Skin of body (tissue), 3 donors: ENCODE measurements at places on chromosomes 1 and 21. TPM values are rescaled to one million over a fixed set of nuclear protein-coding genes. Genes with fewer than 3 reads are reported as not detected.

DNA sequence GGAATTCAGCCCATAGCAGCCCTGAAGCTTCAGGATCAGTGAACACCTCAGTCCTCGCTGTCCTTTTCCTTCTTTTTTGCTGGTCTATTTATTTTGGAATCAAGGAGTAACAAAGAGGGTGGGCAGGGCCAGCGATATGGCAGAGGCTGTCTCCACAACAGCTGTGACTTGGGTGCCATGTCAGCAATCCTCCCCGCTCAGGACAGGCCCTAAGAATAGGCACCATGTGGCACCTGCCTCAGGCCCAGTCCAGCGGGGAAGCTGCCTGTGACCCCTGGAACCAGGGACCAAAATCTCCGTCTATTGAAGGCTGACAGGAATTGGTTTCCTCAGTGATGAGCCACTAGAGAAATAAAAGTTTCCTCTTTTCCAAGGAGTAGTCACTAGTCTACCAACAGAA, 58.6 kb upstream of the TNR start:
- no peak for DNase-seq

GRCh38 chr21:46150491-46151121, 4.8 kb downstream of the FTCD start:
- no peak for DNase-seq

GRCh38 chr1:204435872-204436271, 24.3 kb upstream of the PPP1R15B start:
- no peak for DNase-seq

The FHAD1 gene
- 1.4 TPM for total RNA-seq

DNA sequence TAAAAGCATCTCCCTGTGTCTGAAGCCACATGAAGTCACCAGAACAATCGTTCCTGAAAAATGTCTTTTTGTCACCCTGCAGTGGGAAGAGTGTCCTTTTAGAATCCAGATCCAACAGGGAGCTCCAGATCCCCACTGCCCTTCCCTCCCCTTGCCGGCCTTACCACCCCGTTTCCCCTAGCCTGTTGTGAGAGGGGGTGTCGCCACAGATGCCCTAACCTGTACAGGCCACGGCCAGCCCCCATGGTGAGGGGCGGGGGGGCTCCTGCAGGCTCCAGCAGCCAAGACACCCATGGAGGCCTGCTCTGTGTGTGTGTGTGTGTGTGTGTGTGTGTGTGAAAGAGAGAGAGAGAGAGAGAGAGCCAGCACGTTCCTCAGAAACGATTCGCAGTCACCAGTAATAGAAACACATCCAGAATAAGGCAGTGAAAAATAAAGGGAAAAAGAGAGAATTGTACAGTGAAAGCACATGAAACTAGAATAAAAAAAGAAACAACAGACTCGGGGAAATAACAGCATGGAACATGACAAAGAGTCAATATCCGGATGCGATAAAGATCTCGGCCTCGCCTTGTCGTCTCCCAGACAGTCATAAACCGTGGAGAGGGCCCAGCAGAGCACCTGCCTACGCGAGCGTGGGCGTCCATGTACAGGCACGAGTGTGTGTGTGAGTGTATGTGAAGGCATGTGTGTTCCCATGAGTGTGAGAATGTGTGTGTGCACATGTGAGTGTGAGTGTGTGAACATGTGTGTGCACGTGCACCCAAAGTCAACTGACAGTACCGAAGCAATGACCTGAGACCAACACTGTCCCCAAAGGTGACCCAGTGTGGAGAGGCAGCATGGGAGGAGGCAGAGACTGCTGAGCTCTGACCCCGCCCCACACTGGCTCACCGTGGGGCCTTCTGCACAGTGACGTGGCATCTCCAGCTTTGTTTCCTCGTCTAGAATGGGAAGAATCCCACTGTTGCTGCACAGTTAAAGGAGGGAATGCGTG, 303.8 kb downstream of the NPHP4 start:
- no peak for DNase-seq

- DNase-seq, result no peak
These were observed 18.6 kb downstream of the PIK3CD start for GRCh38 chr1:9670085-9670484.
